ENCODE measurements at places on chromosomes 12 and 14. TPM values are rescaled to one million over a fixed set of nuclear protein-coding genes. Genes with fewer than 3 reads are reported as not detected.
A peak's percentile ranks its signal among the peaks of the same experiment; 100 is the strongest.

DNA sequence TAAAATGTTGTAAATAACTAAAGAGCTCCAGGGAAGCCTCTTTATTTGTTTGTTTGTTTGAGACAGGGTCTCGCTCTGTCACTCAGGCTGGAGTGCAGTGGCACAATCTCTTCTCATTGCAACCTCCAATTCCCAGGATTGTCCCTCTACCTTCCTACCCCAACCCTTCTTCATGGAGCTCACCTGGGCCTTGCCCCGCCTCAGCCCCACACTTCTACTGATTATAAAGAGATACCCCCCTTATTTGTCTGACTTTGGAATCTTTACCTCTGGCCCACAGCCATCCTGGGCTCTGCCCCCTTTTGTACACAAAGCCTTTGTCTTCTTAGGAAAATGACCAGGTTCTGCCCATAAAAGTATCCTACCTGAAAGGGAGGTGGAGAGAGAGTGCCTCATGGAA, 9.1 kb upstream of the BLTP3B start:
- no peak for DNase-seq

GRCh38 chr12:32533971-32534590, 134.7 kb downstream of the FGD4 start:
- DNase-seq: peak; percentile 50

GRCh38 chr12:3409662-3410061, 81.3 kb upstream of the PRMT8 start:
- no peak for DNase-seq

- no peak for DNase-seq
Observed at GRCh38 chr12:23356927-23357708, 592.4 kb downstream of the SOX5 start.

Gene MYF6
- not detected for total RNA-seq

Gene CD27
- 155 TPM for total RNA-seq

Gene COA8
- 62.9 TPM for total RNA-seq

Gene P2RX2
- total RNA-seq: not detected

Gene PRPH
- total RNA-seq: not detected

Gene TDRD9
- total RNA-seq: not detected

Gene PTPRR
- total RNA-seq: not detected

Gene POTEG
- not detected for total RNA-seq

All from Karpas-422 (cell line).